Activated T-helper 1 cell treated with Interleukin-2 at 50 U/mL for 16 hours (primary cell): ENCODE measurements at places on chromosomes 11 and 22.

DNA sequence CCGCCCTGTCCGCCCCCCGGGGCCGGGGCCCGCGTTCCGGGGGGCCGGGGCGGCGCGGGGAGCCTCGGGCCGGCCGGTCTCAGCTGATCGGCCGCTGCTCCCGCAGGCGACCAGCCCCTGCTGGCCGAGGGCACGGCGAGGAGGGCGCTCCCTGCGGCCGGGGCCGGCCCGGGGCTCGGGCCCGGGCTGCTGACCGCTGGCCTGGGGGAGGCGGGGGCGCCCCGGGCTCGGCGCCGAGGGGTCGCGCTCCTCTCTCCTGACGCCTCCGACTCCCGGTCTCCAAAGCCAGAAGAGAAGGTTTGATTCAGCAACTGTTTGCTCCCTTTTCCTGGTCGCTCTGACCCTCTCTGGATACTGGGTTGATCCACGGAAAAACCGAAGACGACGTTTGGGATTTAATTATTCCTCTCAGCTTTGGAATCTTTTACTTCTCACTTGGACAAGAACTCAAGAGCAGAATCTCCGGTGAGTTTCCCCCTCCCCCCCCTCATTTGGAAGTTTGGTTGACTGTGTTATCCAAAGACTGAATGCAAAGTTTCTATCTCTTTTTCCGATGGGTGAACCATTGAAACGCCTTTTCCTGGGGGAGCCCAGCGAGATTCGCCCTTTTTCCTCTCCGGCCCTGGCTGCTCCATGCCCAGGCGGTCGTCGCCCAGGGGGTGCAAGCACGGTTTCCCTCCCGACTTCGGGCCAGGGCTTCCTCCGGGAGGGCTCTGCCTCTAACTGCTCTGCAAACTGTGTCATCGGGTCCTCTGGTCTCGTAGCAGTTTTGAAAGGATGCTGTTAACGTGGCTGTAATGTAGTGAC, 725 bp downstream of the KDM2A start:
- DNase-seq: no peak

DNA sequence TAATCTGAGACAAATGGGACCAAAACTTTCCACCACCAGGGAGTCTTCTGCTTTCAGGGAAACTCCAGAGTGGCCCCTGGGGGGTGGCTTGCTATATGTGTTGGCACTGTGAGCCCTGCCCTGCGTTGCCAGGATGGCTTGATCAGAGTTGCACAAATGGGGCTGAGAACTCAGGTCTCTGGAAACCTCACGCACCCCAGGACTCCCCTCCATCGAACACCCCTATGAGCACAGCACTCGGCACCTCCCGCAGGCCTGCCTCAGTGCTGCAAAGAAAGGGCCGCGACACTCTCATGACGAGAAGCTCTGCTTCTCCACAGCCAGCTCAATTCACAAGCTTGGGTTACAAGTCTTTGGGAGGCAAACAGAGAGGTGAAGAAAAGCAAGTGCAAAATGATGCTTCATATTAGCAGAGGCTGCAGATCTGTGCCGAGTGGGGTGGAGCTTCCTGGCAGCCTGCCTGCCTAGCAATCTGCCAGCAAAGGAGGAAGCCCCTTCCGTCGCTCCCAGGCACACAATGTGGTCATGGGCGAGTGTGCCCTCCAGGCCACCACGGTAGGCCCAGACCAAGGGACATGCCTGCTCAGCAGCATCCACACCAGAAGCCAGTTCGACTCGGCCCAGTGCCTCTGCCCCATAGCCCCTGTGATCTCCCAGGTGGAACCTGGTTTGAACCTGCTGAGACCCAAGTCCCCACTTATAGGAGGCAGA, 55.7 kb downstream of the MYH9 start:
- DNase-seq: no peak

DNA sequence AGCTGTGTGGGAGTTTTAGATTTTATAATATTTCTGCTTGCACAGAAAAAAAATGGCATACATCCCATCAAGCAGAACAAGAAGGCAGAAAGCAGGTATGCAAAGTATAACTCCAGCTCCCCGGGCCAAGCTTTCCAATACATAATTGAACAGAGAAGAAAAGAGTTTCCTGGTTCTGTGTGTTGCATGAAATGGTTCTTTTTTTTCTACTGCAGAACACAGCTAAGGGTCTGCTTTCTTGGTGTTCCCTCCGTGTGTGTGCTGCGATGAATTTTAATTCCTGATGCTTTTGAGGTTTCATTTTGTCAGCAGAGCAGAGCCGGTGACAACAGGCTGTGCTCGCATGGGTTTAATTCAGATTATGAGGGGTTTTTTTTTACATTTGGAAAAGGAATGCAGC, 70.7 kb upstream of the TTC12 start:
- DNase-seq: no peak

DNA sequence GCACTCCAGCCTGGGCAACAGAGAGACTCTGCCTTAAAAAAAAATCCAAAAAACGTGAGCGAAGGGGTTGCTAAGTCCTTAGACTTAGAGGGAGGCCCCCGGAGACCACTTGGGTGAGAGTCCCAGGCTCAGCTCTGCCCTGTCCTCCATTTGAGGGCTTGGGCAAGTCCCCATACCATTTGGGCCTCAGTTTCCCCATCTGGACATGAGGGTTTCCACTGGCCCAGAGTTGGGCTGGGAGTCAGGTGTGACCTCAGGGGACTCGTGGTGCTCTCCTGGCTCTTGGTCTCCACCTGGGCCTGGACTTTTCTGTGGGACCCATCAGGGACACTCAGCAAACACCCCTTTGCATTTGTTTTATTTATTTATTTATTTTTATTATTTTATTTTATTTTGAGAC, 35.2 kb upstream of the CSNK1E start:
- DNase-seq: no peak

DNA sequence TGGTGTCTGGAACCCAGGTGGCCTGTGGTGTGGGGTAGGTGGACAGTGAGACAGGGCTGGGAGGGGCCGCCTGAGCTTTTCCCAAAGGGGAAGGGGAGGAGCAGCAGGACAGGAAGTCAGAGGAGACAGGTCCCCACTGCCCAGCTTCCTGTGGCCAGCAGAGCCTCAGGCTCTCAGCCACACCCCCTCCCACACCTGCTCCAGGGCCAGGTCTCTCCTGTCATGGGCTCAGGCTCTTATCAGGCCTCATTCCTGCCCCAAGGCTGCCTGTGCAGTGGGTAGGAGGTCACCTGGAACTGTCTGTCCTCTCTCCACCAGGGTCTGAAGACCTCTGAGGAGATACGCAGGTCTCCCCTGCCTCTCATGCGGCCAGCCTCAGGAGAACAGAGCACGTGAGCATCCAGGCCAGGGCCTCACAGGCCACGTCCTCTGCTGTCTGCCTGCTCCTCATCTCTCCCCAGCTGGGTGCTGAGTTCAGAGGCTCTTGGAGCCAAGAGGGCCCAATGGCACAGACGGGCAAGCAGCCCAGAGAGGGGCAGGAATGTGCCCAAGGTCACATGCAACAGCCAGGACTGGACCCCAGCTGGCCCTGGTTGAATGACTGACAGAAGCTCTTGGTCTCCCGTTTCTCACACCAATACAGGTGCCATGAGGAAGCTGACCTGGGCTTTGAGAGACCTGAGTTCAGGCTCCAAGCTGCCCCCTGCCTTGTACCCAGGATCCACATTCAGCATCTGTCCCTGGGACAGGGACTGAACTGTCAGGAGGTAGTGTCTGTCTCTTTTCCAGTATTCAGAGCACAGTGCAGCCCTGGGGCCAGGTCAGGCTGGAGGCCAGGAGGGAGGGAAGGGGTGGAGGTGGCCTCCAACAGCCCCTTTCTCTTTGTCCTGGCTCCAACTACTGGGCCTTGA, 16.7 kb downstream of the STARD10 start:
- DNase-seq: no peak

- DNase-seq: no peak
These were observed 2.2 kb downstream of the MLC1 start for GRCh38 chr22:50082961-50083461.

GRCh38 chr22:50578776-50579310, 616 bp upstream of the CPT1B start:
- no peak for DNase-seq

DNA sequence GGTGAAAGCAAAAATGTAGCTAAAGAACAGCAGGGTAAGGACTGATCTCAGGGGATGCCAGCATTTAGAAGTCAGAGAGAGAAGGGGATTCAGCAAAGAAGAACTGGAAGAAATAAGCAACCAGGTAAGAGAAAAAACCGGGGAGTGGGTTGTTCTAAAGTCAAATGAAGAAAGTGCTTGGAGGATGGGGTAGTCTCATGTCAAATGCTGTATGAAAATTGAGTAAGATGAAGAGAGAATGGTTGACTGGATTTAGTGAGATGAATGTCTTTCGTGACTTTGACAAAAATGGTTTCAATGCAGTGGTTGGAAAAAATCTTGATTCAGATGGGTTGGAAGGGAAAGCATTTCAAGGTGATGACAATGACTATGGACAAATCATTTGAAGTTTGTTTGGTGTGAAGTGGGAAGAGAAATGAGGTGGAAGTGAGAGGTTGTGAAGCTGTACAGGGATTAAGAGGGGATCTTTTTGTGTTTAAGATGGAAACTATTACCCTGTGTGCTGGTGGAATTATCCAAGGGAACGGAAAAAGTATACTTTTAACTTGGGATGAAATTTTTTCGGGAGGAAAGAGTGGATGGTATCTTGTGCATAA, 484.0 kb downstream of the ETS1 start:
- no peak for DNase-seq

DNA sequence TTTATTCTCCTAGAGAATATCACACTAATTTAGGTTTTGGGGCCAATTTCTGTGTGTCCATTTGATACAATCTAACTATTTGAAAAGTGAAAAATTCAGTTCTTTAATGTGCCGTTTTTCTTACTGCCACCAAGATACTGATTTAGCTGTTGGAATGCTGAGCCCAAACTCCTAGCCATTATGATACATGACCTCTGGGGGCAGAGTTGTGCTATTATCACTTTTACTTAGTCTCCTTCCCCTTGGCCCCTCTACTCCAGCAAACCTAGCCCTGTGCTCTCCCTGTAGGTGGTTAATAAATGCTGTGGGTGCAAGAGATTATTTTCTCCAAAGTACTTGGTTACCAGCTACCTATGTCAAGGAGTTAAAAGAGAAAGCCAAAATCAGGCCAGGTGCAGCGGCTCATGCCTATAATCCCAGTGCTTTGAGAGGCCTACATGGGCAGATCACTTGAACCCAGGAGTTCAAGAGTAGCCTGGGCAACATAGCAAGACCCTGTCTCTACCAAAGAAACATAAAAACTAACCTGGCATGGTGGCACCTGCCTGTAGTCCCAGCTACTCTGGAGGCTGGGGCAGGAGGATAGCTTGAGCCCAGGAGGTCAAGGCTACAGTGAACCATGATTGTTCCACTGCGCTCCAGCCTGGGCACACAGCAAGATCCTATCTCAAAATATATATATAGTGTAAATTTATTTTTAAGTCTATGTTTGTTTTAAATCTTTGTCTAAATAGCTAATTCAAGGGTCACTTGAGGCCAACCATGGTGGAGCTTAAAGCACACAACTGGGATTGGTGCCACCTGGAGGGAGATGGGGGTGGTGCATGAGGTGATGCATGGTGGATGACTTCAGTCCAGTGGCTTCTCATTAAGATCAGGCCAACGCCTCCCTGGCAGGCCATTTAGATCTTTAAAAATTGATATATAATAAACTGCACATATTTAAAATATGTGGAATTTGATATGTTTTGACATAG, 193.2 kb upstream of the PLET1 start:
- DNase-seq: no peak

GRCh38 chr11:96200243-96200642, 142.8 kb downstream of the MAML2 start:
- no peak for DNase-seq

GRCh38 chr11:30617762-30618161, 31.6 kb upstream of the MPPED2 start:
- DNase-seq: no peak

GRCh38 chr11:61309739-61310138, 14.6 kb upstream of the VWCE start:
- no peak for DNase-seq

DNA sequence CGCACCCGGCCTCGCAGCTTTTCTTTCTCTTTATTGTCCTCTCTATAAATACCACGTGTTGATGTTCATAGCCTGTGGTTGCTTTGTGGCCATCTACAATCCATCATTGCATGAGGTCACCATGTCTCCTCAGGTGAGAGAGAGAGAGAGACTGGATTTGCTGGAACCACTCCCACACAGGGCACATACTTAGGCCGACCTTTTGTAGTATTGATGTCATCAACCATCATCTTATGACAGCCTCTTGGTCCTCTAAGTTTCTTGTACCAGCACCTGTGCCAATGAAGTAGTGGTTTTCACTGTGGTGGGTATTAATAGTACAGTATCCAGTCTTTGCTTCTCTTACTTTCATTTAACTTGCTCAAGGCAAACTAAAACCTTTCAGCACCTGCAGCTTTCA, 22.8 kb upstream of the P2RY6 start:
- no peak for DNase-seq

GRCh38 chr11:95711162-95711944, 78.2 kb downstream of the FAM76B start:
- DNase-seq: no peak

DNA sequence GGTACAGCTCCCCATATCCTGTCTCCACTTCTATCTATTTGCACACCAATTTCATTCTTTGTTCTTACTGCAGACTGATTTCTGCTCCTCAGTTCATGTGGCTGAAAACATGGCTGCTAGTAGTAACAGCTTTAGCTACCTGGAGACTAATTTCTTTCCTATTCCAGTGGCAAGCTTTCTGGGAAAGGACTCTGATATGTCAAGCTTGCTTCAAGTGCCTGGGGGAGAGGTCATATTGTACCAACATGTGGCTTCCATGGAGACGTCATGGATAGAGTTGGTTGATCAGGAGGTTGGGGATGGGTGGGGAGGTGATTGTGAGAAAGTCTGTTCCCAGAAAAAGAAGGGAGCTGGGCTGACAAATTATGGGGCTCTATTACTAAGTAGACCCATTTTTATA, 44.9 kb downstream of the ADM start:
- no peak for DNase-seq

- DNase-seq: no peak
These were observed 40.2 kb upstream of the MTNR1B start for GRCh38 chr11:92929246-92929645.

- DNase-seq: no peak
These were observed at the start of gene OR2AT4 for GRCh38 chr11:75096456-75097172. Gene OR2AT4 (minus strand): TSS chr11:75096876.

GRCh38 chr22:48188231-48188721, 1425.8 kb downstream of the TBC1D22A start:
- no peak for DNase-seq
